Fibroblast of the aortic adventitia (primary cell): ENCODE measurements at places on chromosomes 7 and 10. TPM values are rescaled to one million over a fixed set of nuclear protein-coding genes. Genes with fewer than 3 reads are reported as not detected.

DNA sequence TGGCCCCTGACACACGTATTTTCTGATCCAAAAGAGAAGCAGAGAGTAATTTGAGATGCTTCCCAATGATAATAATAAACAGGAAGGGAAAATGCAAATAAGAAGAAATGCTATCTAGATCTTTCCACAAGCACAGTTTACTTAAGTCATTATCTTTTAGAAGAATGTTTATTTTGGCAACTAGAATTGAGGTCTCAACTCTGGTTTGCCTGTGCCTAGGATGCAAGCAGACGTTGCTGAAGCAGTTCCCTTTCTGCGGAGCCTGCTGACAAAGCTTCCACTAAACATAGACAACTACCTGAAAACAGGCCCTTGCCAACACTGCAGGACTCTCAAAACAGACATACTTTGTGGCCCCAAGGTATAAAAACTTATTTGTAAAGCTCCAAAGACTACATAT, 315.8 kb upstream of the POM121L12 start:
- DNase-seq: no peak

GRCh38 chr7:153052206-153052605, 292.7 kb downstream of the ACTR3B start:
- DNase-seq: no peak

GRCh38 chr10:28242555-28243204, 60.2 kb downstream of the MPP7 start:
- no peak for DNase-seq

DNA sequence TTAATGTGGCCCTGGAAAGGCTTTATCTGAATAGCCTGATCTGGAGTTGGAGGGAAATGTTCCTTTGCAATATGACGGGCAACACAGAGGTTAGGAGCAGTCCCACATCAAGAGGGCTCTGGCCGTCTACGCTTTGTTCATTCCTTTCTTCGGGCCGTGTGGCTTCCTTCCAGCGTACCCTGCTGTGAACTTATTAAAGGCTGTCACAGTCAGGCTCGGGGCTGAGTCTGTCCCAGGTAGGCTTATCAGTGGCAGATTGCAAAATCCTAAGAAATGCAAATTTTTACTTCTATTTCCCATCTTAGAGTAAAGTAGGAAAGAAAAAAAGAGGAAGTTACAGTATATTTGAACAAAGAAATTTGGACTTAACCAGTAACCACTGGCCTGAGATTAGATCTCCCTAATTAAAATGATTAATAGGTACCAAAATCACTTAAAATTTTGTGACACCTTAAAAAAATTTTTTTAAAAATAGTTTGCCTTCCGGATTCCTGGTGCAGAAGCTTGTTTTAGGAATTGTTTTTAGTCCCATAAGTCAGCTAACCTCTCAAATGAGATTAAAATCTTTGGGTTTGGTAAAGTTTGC, 453.1 kb upstream of the MKI67 start:
- DNase-seq: no peak

DNA sequence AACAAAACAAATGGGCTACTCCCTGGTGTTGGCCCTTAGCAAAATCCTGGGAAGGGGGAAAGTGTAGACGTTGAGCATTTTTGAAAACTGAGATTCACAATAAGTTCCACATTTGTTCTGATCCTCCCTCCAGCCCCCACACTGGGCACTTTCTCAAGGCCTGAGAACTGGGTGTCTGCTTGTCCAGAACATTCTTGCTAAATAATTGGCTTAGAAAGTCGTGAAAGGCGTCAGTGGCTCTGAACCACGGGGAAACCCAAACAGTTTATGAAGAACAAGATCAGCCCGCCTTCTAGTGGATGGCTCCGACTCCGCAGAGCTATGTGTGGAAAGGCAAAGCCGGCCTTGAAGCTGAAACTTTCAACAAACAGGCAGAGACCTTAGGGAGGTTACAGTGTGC, 370.1 kb downstream of the PRPF18 start:
- peak; percentile 93 for DNase-seq

DNA sequence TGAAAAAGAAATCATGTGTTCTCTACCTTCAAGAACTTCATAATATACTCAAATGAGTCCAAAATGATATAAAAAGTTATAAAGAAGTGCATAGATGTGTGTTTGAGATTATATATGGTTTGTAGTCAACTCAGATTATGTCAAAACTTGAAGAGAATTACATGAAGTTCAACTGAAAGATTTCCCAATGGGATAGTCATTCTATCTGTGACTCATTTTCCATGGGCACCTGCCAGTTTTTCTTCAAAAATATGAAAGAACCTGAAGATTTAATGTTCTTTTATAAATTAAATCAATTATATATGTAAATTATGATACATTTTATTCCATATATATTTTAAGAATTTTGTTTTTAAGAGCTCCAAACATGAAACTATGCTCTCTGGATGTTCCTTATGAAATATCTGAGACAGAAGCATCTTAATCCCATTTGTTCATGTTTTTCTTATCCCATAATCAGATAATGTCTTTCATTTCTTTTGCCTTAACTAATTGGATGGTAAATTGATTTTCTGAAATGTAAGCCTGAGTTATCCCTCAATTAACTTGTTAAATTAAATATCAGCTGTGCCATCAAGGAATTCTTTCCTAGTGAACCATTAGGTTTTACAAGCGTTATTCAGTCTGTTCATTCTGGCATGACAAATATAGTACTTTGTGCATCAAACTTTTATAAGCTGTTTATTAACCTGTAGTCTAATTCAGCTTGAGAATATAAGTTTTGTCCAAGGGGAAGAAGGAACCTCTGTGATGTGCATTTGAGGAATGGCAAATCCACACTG, 387.1 kb downstream of the IPMK start:
- DNase-seq: no peak

DNA sequence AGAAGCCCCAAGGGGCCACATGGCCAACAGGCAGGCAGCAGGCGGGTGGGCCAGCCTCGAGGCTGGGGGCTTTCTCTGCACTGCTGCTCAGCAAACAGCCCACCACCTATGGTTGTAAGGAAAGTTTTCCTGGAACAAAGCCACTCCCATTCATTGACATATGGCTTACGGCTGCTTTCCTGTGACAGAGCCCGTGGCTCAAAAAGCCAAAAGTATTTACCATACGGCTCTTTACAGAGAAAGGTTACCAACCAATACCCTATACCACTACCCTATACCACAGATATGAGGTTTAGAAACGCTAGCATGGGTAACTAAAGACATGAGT, 152.7 kb downstream of the MAD1L1 start:
- DNase-seq: no peak

GRCh38 chr7:19552576-19552975, 156.3 kb downstream of the POLR1F start:
- DNase-seq: no peak

DNA sequence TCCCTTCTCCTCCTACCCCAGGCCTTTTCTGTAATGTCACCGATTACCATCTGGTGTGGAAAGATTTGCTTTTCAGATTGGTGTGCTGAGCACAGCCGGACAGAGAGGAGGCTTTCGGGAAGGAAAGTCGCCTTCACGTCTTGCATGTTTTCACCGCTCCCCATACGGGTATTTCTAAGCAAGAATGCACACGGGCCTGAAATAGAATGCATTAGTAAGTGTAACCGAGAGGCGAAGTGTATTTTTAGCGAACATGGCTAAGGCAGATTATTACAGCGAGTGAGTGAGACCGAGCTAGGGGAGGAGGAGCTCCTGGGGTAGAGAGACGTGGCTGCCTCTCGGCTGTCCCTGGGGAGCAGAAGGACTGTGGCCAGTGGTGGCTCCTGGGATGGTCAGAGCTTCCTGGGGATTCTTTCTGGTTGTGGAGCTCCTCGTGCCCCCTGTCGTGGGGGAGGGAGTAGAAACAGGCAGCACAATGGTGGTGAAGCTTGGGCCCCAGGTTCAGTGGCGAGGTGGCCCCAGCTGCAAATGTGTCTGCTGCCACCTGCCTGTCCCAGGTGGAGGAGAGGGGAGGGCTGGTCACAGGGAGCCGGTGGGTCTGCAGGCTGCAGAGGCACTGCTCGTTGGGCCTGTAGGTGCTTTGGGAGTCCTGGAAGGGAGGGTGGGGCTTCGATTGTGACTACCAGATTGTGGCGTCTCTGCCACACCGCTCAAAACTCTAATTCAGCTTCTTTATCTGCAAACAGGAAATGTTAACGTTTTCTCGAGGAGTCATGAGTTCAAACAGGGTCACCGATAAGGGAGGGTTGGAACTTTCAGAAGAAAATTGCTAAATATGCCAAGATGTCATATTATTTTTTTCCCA, 135.8 kb downstream of the CAMK1D start:
- DNase-seq: no peak

The AS3MT gene
- 2.9 and 7.0 TPM in 2 replicates for total RNA-seq

The HOXA2 gene
- total RNA-seq: 0.16 and 3.6 TPM in 2 replicates

The IKZF5 gene
- 3.4 and 8.9 TPM in 2 replicates for total RNA-seq

The SCIN gene
- 0.25 and 2.3 TPM in 2 replicates for total RNA-seq

The ARHGAP19 gene
- 9.8 and 10.8 TPM in 2 replicates for total RNA-seq

The AKR1E2 gene
- total RNA-seq: 1.3 and 4.6 TPM in 2 replicates

The BTRC gene
- total RNA-seq: 12.6 and 17.2 TPM in 2 replicates

The CEP55 gene
- 2.7 and 36.9 TPM in 2 replicates for total RNA-seq

The EN2 gene
- under 0.01 TPM in 1 of 2 replicates, not detected in the other for total RNA-seq

The ZNF316 gene
- 9.9 and 21.0 TPM in 2 replicates for total RNA-seq

The HABP2 gene
- not detected in 2 replicates for total RNA-seq
